ENCODE measurements at places on chromosomes 5 and 9. TPM values are rescaled to one million over a fixed set of nuclear protein-coding genes. Genes with fewer than 3 reads are reported as not detected.
A peak's percentile ranks its signal among the peaks of the same experiment; 100 is the strongest.

GRCh38 chr5:101897914-101898313, 398.2 kb downstream of the SLCO4C1 start:
- DNase-seq = no peak

GRCh38 chr5:163585206-163585605, 79.8 kb downstream of the MAT2B start:
- no peak for DNase-seq

DNA sequence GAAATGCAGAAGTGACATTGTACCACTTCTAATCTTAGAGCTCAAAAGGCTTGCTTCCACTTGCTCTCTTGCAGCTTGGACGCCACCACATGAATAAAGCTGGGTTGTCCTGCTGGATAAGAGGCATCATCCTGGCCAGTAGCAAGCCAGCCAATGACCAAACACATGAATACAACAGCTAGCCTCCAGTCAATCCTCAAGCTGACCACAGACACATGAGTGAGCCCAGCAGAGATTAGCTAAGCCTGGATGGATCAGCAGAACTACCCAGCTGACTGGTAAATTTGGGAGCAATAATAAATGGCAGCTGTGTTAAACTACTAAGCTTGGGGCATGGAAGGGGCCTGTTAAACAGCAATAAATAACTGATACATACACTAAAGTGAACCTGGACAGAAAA, 121.1 kb upstream of the SLC12A2 start:
- peak; percentile 81 for DNase-seq

The ATP6V1G1 gene
- 129 TPM for total RNA-seq

DNA sequence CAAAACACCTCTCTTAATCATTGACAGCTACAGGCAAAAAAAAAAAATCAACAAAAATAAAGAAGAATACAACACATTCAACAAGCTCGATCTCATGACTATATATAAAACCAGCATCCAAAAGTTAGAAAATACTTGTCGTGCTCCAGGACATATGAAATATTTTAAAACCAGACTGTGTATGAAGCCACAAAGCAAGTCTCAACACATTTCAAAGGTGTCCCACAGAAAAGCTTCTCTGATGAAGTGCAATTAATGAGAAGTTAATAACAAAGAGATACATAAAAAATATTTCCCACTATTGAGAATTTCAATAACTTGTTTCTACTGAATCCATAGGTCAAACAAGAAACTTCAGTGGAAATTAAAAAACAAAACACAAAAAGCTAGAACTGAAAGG, 178.7 kb downstream of the PLK2 start:
- DNase-seq = no peak

GRCh38 chr5:71996789-71997188, 110.5 kb upstream of the MAP1B start:
- DNase-seq = no peak

The FSD1L gene
- total RNA-seq = 17.6 TPM

DNA sequence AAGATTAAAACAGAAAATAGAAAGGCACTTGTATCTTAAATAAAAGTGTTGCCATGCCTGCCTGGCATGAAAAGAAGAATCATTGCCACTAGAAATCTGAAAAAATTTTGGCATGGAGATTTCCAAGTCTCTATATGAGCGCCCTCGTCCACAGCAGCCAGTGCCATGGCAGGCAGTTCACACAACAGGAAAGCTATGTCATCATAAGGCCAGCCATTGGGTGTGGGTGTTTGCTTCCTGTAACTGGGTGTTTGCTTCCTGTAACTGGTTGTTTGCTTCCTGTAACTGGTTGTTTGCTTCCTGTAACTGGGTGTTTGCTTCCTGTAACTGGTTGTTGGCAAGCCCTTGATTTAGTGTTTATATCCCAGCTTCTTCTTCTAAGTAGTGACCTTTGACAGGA, 446.7 kb downstream of the IRX1 start:
- DNase-seq = no peak

DNA sequence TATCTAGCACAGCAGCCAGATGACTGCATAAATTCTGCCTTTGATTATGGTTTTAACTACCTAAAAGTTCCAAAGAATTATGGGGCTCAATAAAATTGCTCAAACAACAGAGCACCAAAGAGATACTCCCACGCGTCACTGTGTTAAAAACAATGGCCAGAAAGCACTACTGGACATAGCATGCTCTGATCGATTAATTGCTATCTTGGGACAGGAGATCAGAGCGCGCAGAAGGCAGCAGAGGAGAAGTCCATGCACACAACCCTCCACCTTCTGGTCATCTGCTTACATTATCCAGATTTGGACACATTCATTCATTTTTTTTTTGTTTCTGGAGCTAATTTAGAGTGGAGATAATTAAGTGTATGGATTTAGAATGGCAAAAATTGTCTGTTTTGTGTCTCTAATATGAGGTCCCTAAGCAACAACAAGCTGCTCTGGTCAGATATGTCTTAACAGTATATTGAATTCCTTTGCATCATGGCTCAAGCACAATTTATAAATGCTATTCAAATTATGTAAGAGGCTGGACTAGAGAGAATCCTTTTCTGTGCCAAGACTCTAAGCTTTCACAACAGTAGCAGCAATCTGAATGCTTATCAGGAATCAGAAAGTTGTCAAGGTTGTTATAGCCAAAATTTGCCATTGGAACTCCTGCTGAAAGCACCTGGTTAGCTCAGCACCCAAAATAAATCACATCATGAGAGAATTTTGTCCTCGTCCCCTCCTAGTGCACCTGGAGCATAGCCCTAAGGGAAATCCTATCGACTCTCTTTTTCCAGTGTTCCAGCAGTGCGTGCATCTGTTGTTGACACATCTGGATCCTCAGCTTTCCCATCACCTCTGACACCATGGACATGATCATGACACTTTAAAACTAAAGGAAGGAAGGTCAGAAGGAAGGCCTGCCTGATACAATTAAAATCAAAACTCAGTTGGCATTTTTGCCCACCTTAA, 98.6 kb upstream of the HMHB1 start:
- no peak for DNase-seq

- no peak for DNase-seq
Observed at GRCh38 chr5:175457466-175457865, 13.5 kb upstream of the DRD1 start.

DNA sequence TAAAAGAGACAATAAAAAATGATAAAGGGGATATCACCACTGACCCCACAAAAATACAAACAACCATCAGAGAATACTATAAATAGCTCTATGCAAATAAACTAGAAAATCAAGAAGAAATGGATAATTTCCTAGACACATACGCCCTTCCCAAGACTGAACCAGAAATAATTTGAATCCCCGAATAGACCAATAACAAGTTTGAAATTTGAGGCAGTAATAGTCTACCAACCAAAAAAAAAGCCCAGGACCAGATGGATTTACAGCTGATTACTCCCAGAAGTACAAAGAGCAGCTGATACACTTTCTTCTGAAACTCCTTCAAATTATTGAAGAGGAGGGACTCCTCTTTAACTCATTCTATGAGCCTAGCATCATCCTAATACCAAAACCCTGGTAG, 128.1 kb downstream of the DMRTA1 start:
- DNase-seq = no peak

DNA sequence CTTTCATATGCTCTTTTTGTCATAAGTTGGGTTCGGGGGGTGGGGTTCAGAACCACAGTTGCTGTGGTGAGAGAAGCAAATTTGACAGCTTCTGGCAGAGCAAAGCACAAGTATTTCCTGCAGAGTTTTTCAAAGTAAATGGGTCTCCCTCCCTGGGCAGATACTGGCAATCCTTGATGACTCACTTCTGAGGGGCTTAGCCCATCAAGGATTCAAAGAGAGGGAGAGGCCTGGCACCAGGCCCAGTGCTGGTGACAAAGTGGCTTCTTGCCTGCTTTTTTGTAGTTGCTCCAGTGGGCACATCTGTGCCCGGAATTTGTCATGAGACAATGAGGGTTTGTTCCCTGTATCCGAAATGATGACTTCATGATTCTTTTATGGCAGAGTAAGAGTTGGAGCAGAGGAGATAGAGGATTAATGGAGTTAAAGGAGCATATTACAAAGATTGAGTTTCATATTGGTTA, 46.6 kb upstream of the TNC start:
- peak; percentile 91 for DNase-seq

The RACK1 gene
- total RNA-seq = 2,769 TPM

The TRIO gene
- 122 TPM for total RNA-seq

GRCh38 chr9:119370816-119371215, 1.6 kb upstream of the BRINP1 start:
- DNase-seq = peak; percentile 68

The BSPRY gene
- total RNA-seq = not detected

- peak; percentile 23 for DNase-seq
Observed at GRCh38 chr9:93084471-93084881, 11.5 kb upstream of the CARD19 start.

- no peak for DNase-seq
Observed at GRCh38 chr9:107932046-107932445, 442.5 kb upstream of the KLF4 start.

The UBE2QL1 gene
- not detected for total RNA-seq

The PCBD2 gene
- 19.8 TPM for total RNA-seq

- DNase-seq = no peak
Observed at GRCh38 chr9:73172901-73173215, 21.2 kb downstream of the ANXA1 start.

The CER1 gene
- not detected for total RNA-seq

The AK1 gene
- 777 TPM for total RNA-seq

DNA sequence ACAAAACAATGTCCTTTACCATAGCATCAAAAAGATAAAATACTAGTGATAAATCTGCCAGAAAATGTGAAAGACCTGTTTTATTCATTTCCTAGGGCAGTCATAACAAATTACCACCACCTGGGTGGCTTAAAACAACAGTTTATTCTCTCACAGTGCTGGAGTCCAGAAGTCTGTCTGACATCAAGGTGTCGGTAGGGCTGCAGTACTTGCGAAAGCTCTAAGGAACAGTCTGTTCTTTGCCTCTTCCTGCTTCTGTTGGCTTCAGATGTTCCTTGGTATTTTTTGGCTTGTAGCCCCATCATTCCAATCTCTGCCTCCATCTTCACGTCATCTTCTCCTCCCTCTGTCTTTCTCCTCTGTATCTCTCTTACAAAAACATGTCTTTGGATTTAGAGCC, 51.0 kb downstream of the PTPDC1 start:
- DNase-seq = no peak

DNA sequence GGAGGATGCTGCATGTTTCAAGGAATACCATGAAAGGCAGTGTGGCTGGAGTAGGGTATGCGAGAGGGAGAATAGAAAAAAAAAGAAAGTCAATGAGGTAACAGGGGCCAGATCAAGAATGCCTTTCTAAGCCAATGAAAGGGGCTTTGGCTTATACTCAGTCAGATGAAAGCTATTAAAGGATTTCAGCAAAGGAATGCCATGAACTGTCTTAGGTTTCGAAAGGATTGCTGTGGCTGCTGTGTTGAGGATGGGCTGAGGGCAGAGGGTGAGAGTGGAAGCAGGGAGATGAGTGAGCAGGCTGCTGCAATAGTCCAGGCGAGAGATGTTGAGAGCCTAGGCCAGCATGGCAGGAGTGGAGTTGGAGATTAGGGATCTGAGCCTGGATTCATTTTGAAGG, 135.4 kb upstream of the CKMT2 start:
- peak; percentile 1 for DNase-seq

DNA sequence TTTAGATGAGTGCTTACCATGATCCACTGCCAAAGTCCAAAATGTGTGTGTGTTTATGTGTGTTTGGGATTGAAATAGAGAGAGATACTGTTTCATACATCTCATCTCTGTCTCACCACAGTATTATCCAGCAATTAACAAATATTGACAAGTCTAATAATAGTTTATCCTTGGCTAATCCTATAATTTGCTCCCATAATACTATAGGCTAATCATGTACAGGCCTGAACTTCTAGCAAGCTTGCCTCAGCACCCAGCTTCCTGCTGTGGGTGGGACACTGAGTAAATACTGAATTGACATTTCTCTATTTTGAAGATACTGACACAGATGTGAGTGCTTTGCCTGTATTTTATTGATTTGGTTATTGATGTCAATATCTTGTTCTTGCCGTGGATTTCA, 35.3 kb upstream of the KCNV2 start:
- no peak for DNase-seq

The HTR1A gene
- not detected for total RNA-seq

- DNase-seq = no peak
Observed at GRCh38 chr9:17509151-17509550, 69.7 kb upstream of the SH3GL2 start.

The PCDHA9 gene
- total RNA-seq = 0.03 TPM

- DNase-seq = no peak
Observed at GRCh38 chr5:168944004-168944403, 356.9 kb downstream of the SLIT3 start.

- no peak for DNase-seq
Observed at GRCh38 chr5:115487168-115487567, 57.4 kb downstream of the FEM1C start.

The PCDHGA8 gene
- 1.6 TPM for total RNA-seq

GRCh38 chr5:73201547-73202513, 28.8 kb downstream of the TMEM174 start:
- DNase-seq = peak; percentile 70

The AIF1L gene
- total RNA-seq = 75.4 TPM

DNA sequence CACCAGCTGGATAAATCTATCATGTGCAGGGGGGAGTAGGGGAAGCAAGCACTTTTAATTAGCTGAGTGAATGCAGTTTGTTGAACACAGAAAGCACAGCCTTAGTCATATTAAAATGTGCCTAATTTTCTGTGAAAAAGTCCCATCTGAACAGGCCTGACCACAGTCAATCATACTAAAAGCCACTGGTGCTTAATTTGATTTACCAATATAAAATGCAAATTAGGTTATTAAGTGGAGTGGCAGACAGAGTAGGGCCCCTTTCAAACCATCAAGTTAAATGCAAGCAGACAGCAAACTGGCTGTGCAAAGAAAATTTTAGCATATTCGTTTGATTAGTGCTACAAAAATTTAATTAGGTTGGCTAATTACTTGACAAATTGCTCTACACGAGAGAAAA, 176.1 kb downstream of the ISL1 start:
- DNase-seq = no peak

The UBTD2 gene
- 40.5 TPM for total RNA-seq

DNA sequence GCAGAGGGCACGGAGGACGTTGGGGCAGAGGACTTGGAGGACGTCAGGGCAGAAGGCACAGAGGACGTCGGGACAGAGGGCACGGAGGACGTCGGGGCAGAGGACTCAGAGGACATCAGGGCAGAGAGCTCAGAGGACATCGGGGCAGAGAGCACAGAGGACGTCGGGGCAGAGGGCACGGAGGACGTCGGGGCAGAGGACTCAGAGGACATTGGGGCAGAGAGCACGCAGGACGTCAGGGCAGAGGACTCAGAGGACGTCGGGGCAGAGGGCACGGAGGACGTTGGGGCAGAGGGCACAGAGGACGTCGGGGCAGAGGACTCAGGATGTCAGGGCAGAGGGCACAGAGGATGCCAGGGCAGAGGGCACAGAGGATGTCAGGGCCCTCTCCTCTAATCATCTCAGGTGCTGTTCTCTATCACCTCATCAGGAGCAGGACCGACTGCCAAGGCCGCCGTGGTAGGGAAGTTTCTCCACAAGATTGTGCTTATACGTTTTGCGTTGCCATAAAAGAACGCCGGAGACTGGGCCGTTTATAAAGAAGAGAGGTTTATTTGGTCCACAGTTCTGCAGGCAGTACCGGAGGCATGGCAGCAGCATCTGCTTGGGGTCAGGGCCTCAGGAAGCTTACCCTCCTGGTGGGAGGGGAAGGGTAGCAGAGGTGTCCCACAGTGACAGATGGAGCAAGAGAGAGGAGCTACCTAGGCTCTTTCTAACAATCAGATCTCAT, 29.4 kb upstream of the ADAMTS2 start:
- DNase-seq = no peak

Measured in myocyte (in vitro differentiated cells).